ENCODE measurements at places on chromosomes 5 and 9.

DNA sequence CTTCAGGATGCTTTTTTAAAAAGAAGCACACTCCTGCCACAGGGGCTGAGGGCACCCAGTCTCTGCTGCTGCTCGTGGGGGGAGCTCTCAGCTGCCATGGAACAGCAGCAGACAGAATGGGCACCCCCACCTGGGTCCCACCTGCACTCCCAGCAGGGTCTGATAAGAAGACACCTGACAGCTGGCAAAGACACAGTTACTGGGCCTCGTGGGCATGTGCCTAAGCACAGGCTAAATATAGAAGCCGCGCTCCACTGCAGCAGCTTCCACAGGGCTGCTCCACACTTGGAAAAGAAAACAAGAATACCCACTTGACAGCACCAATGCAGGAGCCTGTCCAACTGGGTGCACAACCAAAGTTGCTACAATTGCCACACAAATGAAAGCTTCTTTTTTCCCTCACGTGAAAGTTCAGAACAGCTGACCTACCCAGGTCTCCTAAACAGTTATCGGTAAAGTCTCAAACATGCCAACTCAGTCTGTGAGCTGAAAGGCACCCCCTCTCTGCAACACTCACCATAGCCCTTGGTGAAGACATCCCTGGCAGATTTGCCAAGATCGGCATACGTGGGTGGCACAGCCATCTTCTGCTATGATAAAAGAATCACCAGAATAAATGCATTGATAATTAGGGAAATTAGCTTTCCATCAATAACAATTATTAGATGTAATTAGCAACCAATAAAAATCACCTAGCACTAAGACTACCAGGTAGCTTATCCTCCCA lies 12.2 kb downstream of the VDAC1 start:
- DNase-seq = no peak
- H3K4me1 ChIP-seq = peaks cover 16% of the 10 kb centered on the region
- H3K4me3 ChIP-seq = no peak overlapping the region

GRCh38 chr9:34526026-34526425 lies 3.2 kb upstream of the ENHO start:
- no peak overlapping the region for H3K27ac ChIP-seq
- no peak overlapping the region for H3K4me3 ChIP-seq
- H3K36me3 ChIP-seq = no peaks in the 10 kb centered on the region
- no peaks in the 10 kb centered on the region for H3K4me1 ChIP-seq
- H3K27me3 ChIP-seq = peaks cover 2% of the 10 kb centered on the region
- no peak for DNase-seq

DNA sequence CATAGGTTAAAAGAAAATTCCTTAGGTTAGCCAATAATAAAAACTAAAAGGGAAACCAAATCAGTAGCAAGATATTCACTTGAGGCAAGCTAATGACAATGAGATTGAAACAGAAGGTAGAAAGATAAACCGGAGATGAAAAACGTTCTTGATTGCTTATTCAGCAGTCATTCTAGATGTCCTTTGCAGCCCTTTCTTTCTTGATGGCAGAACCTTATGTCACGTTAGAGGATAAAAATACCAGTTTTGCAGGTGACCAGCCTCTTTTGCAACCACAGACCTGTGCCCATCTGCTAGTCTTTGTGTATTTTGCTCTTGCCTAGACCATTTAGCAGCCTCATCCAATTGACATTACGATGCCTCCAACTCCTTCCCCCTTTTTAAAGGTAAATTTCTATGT lies 337.8 kb downstream of the DMAC1 start:
- no peaks in the 10 kb centered on the region for H3K36me3 ChIP-seq
- no peak overlapping the region for H3K4me3 ChIP-seq
- DNase-seq = no peak
- H3K27ac ChIP-seq = no peak overlapping the region

GRCh38 chr5:122129306-122129705 lies at the start of gene ZNF474:
TSS of gene ZNF474 (plus strand) at chr5:122129546. CDS start at chr5:122151991, 22,445 bp downstream.
- no peaks in the 10 kb centered on the region for H3K27me3 ChIP-seq
- no peaks in the 10 kb centered on the region for H3K36me3 ChIP-seq
- H3K27ac ChIP-seq = peak within 1 kb of the TSS; percentile 34
- no peak within 1 kb of the TSS for H3K4me3 ChIP-seq
- peak; percentile 99 for DNase-seq

GRCh38 chr5:95826949-95827891 lies 4.7 kb upstream of the GLRX start:
- peaks cover 13% of the 10 kb centered on the region for H3K4me1 ChIP-seq
- H3K36me3 ChIP-seq = no peaks in the 10 kb centered on the region
- no peak overlapping the region for H3K4me3 ChIP-seq
- no peaks in the 10 kb centered on the region for H3K27me3 ChIP-seq

Measured in fibroblast of lung (primary cell).